ENCODE measurements at places on chromosomes 3 and 15.

DNA sequence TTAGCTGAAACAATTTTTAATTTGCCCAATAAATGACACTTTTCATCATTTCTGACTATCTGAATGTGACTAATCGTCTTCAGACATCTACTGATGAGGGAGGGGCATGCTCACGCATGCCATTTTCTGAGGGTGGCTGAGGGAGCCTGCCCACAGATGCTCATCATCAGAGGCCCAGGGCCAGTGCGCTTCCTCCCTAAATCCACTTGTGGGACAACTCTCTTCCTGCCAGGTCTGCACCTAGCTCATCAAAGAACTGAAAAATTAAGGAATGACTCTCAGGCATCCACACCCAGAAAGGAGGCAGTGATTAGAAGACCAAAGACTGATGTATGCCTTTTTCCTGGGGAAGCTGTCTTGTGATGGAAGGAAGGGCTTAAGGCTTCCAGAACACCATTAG, 22.8 kb downstream of the RTP3 start:
- peak; percentile 69 for DNase-seq

- no peak for DNase-seq
Measured at GRCh38 chr3:40582401-40583027, 57.8 kb downstream of the ZNF621 start.

- no peak for DNase-seq
Measured at GRCh38 chr3:101478980-101479379, 34.0 kb downstream of the SENP7 start.

- DNase-seq: no peak
Measured at GRCh38 chr15:56031402-56031801, 38.0 kb upstream of the NEDD4 start.

- DNase-seq: no peak
Measured at GRCh38 chr15:101147181-101147580, 104.7 kb downstream of the CHSY1 start.

GRCh38 chr15:35393398-35393797, 152.6 kb downstream of the DPH6 start:
- no peak for DNase-seq

DNA sequence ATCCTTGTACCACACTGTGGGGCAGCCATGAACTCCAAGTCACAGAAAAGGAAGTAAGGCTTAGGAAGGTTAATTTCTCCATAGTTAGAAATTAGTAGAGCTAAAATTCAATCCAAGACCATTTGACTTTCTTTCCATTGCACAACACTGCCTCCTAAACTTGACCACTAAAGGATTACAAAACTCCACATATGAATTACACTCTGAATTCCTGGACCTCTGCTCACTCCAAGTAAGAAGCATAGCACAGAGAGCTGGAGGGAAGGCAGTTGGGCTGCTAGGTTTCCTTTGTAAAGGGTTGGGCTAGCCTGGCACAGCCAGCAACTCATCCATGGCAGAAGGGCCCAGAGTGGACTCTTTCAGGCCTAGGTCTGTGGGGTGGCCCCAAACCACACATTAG, 134.4 kb downstream of the MYLK start:
- peak; percentile 78 for DNase-seq

DNA sequence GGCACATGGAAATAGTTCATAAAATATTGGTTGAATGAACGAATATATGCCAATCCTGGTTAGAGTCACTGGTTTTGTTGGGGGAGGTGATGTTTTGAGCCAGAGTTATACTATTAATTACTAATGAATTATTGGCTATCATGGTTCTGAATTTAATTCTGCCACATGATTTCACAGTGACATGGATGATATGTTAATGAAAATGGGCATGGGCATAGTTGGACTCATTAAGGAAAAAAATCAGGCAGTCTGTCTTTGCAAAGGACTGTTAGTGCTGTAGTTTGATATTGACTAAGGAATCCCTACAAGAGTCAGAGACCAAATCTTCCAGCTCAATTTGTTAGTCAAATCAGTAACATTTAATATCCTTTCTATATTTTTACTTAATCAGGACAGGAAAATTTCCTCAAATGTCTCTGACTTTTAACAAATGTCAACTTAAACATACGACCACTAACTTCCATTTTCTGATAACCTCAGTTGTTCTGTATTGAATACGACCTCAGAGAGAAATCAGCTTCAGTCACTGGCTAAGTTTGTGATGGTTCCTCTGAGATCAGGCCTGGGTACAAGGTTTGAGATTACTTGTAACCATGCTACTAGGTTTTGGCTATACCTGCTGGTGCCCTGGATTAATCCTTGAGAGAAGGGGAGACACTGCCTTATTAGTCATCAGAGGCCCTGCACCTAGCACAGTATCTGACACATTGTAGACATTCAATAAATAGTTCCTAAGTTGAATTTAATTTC, 13.3 kb downstream of the NFKBIZ start:
- peak; percentile 66 for DNase-seq

- DNase-seq: no peak
Measured at GRCh38 chr15:64525828-64526530, 65.6 kb downstream of the ZNF609 start.

DNA sequence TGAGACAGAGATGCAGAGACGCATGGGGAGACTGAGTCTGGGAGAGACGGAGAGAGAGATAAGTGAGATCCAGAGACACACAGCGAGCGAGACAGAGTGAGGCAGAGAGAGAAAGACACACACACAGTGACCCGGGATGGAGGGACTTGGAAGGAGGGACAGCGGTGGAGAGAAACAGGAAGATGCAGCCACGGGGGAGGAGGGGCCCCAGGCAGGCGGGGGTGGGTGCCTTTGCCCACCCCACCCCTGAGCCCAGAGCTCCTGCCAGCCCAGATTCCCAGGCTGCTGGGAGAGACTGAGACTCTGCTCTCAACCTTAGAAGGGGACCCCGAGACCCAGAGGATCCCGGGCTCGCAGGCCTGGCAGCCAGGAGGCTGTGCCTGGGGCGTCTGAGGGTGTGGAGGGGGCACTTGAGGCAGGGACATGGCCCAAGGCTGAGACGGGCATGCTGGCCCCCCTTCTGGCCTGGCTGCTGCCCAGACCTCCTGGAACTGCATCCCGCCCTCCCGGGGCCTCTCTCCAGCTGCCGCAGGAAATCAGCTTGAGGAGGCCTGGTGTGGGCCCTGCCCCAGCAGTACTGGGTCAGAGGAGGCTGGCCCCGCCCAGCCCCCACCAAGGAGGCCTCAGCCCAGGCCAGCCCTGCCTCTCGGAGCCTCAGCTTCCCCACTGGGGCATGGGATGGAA, 18.1 kb downstream of the H1-8 start:
- DNase-seq: no peak

- DNase-seq: peak; percentile 17
Measured at GRCh38 chr3:68878322-68878721, 54.0 kb downstream of the TAFA4 start.

GRCh38 chr3:95655363-95655986, 1158.9 kb upstream of the EPHA6 start:
- DNase-seq: no peak

DNA sequence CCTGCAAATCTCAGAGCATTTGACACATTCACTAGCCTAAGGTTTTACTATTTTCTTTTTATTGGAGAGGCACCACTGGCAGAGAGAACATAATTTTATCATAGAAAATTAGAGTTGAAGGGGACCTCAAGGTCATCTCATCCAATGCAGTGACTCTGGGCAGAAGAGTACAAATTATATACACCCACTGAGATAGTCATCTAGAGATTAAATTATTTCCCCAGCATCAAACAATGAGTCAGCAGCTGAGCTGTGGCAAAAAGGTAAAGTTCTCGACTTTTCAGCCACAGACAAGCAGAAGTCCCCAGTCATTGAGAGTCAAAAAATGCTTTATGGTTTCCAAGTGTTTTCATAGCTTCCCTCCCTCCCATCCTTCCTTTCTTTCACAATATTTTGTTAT, 39.3 kb upstream of the SEMA6D start:
- DNase-seq: peak; percentile 25

- peak; percentile 60 for DNase-seq
Measured at GRCh38 chr3:40780925-40781406, 256.2 kb downstream of the ZNF621 start.

- no peak for DNase-seq
Measured at GRCh38 chr3:24296441-24297205, 198.0 kb downstream of the THRB start.

DNA sequence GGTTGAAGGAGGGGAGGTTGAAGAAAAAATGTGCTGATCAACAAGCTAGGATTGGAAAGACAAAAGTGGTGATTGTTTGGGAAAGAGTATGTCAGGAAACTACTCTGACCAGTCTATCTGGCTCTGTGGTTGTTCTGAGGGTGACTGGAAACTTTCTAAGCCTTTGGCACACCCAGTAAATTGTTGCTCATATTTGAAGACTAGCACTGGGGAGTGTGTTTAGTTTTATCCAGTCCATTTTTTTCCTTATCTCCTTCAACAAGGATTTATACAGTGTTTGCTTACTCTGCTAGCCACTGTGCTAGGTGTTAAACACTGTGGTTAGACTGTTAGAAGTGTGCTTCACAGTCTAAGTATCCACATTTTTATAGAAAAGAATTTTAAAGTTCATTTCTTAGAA, 28.8 kb downstream of the PPM1L start:
- peak; percentile 77 for DNase-seq

- no peak for DNase-seq
Measured at GRCh38 chr3:68009900-68010299, 355.5 kb upstream of the SUCLG2 start.

GRCh38 chr3:105499961-105500360, 133.3 kb downstream of the ALCAM start:
- no peak for DNase-seq

DNA sequence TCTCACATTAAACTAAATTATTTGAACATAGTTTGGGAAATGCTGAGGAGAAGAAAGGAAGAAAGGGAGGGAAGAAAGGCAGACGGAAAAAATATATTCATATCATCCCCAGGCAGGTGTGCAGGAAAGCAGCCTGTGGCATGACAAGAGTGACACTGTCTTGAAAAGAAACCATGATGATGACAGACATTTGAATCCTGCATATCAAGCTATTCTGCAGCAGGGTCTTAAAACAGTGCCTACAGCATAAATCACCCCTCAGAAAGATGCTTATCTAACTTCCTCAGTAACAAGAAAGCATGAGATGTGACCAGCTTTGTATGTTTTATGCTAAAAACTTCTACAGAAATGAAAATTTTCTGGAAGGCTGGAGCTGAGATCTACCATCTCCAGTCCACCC, 144.5 kb upstream of the GRM7 start:
- no peak for DNase-seq

GRCh38 chr3:99637368-99638111, 854 bp upstream of the COL8A1 start:
- peak; percentile 71 for DNase-seq

- no peak for DNase-seq
Measured at GRCh38 chr3:161770484-161771386, 274.1 kb downstream of the OTOL1 start.

DNA sequence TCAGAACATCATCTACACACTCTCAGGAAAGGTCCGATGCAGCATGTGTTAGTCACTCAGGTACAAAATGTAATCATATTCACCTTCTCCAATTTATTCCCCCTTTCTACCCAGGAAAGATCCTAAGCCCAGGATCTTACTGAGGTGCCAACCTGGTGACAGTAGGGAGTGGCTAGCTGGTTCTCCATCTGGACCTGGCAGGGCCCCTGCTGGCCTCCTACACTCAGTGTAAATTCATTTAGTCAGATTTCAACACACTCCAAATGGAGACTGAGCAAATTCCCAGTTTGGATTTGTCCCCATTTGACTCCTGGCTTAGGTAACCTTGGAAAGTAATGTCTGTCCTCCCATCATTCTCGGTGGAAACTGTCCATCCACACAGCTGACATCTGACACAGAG, 47.3 kb downstream of the SYNPR start:
- no peak for DNase-seq

DNA sequence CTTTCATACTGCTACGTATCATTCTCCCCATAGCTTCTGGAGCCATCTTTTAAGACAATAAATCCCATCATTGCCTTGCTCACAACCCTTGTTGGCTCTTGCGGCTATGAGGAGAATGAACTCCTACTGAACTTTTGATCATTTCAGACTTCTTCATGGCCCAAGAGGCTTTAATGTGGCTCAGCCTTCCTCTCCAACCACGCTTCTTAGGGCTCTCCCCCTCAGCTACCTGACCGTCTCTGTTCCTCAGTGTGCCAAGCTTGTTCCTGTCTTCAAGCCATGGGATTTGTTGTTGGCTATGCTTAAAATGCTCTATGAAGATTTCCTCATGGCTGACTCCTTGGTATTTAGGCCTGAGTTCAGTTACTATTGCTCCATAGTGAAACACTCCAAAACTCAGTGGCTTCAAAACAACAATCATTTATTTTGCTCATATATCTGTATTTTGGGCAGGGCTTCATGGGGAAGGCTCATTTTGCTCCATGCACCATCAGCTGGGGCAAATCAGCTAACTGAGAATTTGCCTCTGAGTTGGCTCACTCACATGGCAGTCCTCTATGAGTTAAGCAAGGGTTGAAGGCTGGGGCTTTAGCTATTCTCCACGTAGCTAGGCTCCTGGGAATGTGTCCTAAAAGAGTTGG, 47.5 kb downstream of the FOXL2 start:
- no peak for DNase-seq

- peak; percentile 31 for DNase-seq
Measured at GRCh38 chr3:39255503-39256325, 24.1 kb downstream of the CX3CR1 start.

GRCh38 chr3:28376424-28376823, 27.8 kb upstream of the AZI2 start:
- DNase-seq: peak; percentile 36

DNA sequence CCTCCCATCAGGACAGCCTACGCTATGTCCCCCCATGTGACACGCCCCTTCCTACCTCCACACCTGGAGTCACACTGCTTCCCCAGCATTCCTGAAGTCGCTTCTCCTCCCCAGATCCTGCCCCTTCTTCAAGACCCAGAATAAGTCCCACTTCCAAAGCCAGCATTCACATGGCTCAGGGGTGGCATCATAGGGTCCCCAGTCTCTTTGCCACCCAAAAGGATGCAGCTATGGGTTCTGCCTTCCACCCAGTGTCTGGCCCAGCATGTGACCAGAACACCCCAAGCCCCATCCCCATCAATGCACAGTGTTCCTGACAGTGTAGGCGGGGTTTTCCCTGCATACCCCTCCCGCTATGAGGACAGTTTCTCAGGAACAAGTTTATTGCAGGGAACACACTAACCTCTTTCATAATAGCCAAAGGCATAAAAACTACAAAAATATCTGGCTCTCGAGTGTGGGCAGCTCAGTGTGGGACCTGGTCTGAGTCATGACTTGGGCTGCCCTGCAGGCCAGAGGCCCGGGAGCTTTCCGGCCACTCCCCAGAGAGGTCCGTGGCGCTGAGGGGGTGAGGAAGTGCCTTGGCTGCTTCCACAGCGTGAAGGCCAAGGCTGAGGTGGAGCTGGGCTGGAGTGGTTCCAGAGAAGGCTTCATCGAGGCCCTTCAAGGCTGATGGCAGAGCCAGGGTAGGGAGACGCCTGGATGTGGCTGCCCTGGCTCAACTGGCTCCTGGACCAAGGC, 5.8 kb downstream of the ISLR start:
- DNase-seq: no peak

DNA sequence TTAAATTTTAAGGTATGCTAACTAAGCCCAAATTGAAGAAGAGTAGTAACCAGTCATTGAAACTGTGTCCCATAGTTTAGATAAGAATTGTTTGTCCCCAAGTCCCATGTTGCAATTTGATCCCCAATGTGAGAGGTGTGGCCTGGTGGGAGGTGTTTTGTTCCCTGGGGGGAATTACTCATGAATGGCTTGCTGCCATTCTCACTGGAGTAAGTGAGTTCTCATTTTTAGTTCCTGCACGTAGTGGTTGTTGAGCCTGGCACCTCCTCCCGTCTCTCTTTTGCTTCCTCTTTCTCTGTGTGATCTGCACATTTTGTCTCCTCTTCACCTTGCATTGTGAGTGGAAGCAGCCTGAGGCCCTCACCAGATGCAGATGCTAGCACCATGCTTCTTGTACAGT, 1271.0 kb downstream of the NSUN3 start:
- peak; percentile 48 for DNase-seq

- peak; percentile 55 for DNase-seq
Measured at GRCh38 chr3:86993704-86994103, 2.8 kb upstream of the VGLL3 start.
